ENCODE measurements at places on chromosomes 2 and 18.
A peak's percentile ranks its signal among the peaks of the same experiment; 100 is the strongest.

- DNase-seq = no peak
Measured at GRCh38 chr2:20612925-20613916, 37.7 kb downstream of the HS1BP3 start.

DNA sequence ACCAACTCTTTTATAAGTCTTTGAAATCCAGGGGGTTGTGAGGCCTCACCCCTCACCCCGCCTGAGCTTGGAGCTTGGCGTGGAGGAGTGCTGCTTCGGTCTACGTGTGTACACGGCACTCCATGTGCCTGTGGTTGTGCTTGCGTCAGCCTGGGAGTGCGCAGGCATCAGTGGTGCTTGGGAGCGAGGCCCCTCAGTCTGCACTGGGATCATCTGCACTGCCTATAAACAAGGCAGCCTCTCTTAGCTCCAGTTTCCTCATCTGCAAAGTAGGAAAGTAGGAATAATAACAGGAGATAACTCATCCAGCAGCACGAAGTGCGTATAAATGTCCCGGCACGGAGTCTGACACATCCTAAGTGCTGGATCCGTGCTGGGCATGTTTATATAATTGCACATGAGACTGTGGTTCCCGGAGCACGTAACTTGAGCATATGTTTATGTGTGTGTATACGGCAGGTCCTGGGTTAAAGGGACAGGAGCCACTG is 1.2 kb downstream of the GYPC start:
- peak; percentile 10 for DNase-seq

DNA sequence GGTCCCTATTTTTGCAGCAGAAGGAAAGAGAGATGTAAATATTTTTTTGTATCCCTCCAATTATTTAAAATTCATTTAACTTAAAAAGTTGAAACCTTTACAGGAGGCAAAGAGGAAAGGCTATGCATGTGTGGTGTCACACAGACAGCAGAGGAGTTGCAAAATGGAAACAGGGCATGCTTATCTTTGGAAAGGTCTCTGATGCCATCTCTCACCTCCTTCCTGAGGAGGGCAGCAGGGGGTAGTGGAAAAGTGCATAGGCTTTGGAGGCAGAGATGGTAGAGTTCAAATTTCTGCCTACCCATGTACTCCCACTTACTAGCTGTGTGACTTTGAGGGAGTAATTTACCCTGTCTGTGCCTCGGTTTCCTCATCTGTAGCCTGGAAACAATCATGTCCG is 99.6 kb upstream of the MCFD2 start:
- peak; percentile 31 for DNase-seq

- DNase-seq = no peak
Measured at GRCh38 chr18:54191352-54191751, 33.1 kb downstream of the MBD2 start.

GRCh38 chr2:100588071-100588786 is 25.4 kb downstream of the PDCL3 start:
- DNase-seq = no peak

- no peak for DNase-seq
Measured at GRCh38 chr2:37211212-37211611, 14.9 kb downstream of the CEBPZOS start.

DNA sequence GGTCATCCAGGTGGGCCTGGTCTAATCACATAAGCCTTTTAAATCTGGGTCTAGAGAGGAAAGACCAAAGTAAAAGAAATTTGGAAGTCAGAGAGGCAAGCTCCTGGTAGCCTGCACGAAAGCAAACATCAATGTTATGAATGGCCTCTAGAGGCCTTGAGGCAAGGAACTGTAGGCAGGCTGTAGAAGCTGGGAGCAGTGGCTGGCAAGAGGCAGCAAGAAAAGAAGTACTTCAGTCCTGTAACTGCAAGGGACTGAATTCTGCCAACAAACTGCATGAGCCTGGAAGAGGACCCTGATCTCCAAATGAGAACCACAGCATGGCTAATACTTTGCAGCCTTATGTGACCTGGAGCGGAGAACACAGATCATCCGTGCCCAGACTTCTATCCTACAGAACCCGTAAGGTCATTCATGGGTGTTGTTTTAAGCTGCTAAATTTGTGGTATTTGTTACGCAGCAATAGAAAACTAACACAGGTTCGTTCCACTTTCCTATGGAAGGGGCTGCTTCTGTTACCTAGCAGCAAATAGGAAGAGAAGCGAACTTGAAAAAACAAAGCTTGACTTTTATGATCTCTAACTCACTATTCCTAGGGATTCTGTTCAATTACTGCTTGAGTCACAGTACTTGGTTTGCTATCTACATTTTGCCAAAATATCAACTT is 1.2 kb downstream of the IMMT start:
- no peak for DNase-seq

DNA sequence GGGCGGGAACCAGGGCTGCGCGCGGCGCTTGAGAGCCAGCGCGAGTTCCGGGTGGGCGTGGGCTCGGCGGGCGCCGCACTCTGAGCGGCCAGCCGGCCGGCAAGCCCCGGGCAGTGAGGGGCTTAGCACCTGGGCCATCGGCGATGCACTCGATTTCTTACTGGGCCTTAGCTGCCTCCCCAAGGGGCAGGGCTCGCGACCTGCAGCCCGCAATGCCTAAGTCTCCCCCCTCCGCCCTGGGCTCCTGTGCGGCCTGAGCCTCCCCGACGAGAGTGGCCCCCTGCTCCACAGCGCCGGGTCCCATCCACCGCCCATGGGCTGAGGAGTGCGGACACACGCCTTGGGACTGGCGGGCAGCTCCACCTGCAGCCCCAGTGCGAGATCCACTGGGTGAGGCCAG is 36.5 kb upstream of the MAP2 start:
- DNase-seq = no peak

DNA sequence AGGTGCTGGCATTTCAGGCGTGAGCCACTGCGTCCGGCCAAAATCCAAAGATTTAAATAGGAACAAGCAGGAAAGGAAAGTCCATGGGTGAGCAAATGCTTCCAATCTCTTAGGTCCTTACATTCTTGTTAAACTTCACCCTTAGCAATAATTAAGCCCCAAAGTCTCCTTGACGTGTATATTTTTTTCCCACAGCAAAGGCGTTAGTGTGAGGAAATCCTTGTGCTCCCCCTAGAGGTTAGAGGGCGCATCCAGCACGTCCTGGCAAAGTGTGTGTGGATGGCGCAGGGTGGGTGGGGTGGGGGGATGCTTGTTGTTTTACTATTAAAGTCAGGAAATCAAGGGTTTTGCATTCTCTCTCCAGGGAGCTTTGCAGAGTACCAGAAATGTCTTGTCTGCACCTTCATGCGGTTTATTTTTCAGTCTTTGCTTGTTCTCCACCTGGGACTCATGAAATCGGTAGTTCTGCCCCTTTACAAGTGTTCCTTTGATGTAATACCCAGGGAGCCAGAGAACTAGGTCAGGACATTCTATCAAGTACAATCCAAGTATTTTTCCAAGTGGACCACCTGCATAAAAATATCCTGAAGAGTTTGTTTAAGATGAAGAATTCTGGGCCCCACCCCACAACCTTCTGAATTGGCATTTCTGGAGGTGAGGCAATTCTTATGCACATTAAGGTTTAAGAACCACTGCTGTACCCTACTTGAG is 22.2 kb upstream of the ITSN2 start:
- peak; percentile 41 for DNase-seq

DNA sequence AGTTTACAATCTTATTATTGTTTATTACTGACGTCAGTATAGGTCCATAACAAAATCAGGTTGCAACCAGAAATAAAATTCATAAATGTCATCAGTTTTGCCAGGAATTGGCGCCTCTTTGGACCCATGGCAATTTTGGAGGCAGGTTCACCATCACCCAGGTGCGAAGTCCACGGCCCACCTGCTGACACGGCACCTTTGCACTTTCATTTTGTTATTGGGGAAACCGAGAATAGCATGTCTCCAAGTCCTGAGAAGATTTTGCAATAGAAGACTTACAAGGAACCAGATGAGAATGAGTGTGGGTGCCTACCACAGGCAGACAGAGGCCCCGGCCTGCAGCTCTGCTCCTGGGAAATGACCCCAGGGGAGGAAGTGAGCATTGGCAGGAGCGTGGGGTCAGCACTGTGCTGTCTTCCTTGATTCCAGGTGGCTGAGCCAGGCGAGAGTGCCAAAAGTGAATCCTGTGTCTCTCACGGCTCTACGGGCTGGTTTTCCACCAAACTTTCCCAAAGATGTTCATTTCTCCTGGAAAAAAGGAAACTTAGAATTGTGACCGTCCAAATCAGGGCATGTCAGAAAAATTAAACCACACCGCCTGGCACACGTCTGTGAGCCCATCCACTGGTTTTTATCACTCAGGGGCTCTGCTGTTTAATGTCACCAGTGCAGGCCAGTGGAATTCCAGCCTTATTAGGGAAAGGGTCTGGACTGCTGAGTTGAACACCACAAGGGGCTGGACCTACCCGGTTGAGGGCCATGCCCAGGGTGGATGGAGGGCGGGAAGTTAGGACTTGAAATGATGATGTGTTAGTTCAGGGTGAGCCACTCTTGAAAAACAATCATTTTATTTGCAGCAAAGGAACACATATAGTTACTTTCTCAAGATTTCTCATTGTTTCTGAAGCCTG is 96.5 kb downstream of the PTGR3 start:
- no peak for DNase-seq

DNA sequence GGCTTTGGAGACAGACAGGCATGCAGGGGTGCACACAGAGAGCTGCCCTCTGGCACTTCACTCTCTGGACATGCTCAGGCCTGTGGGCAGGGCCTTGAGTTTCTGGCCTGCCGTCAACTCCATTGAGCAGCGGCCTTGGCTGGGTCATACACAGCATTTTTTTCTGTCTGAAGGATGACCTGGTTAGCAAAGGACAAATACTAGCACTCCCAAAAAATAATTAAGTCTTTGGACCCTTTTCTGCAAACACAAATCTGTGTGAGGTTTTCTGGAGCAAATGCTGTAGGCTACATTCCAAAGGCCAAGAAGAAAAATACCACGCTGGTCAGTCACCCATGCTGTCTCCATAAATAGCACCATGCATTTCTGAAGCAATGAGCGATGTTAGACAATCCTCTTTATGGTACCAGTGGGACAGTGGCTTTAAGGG is 124.7 kb upstream of the CTAGE1 start:
- DNase-seq = no peak

DNA sequence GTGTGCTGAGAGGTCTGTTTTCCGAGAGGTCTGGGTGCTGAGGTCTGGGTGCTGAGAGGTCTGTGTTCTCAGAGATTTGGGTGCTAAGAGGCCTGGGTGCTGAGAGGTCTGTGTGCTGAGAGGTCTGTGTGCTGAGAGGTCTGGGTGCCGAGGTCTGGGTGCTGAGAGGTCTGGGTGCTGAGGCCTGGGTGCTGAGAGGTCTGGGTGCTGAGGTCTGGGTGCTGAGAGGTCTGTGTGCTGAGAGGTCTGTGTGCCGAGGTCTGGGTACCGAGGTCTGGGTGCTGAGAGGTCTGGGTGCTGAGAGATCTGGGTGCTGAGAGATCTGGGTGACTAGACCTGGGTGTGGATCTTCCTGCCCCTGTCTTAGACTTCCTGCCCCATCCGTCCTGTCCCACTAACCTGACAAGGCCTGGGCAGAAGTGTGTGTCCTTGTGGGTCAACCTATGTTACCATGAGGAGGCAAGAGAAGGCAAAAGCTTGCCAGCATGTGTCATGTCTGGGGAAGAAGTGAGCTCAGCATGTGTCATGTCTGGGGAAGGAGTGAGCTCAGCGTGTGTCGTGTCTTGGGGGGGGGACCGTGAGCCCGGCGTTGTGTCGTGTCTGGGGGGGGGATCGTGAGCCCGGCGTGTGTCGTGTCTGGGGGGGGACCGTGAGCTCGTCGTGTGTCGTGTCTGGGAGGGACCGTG is 69.3 kb downstream of the KCNG2 start:
- no peak for DNase-seq

DNA sequence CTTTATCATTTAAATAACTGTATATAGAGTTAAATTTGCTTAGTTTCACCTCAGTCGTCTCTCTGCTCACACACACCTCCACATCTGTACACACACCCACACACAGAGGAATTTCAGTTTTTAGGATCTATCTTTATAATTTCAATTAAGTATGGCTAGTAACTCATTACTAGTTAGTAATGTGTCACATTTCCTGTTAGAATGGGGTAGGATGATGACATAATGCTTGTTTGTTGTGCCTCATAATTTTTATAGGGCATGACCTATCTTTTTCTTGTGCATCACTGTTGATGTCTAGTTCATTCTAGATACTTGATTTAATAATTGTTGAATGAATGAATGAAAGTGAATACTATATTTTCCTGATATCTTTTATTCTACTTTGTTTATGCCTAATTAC is 108.6 kb downstream of the AGPS start:
- DNase-seq = no peak

DNA sequence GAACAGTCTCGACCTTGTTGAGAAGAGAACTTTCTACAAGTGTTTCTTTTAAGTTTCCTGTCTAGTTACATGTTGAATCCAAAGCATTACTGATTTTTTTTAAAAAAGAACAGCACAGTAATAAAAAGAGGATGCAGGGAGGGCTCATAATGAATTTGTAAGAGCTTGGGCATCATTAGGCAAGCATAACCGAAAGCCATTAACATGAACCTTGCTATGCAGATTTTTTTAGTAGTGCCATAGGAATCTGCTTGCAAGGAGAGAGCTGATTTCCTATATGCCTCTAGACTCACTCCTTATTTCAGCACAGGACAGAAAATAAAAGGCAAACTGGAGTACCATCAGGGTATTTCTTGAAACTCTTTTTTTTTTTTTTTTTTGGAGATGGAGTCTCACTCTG is 5.2 kb downstream of the LRRC30 start:
- no peak for DNase-seq

GRCh38 chr2:18284331-18284730 is 276.1 kb downstream of the RDH14 start:
- no peak for DNase-seq

GRCh38 chr2:28633204-28633603 is 118.4 kb upstream of the PPP1CB start:
- no peak for DNase-seq

- no peak for DNase-seq
Measured at GRCh38 chr2:165891345-165891744, 62.2 kb downstream of the TTC21B start.

DNA sequence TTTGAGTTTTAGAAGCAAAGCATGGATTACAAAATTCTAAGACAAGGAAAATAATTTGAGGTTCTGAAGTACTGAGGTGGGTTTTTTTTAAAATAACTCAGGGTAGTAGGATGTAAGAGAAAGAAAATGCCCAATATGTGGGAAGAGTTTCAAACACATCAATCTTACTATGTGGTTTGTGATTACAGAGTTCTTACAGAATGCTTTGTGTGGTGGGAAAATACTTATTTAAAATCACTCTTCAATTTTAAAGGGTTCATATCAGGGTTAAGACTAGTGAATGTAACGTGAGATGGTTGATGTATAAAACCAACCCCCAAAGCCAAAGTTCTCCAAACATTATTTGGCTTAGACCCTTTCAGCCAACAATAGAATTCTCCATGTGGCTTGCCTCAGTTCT is 173.5 kb downstream of the UBE2E3 start:
- no peak for DNase-seq

DNA sequence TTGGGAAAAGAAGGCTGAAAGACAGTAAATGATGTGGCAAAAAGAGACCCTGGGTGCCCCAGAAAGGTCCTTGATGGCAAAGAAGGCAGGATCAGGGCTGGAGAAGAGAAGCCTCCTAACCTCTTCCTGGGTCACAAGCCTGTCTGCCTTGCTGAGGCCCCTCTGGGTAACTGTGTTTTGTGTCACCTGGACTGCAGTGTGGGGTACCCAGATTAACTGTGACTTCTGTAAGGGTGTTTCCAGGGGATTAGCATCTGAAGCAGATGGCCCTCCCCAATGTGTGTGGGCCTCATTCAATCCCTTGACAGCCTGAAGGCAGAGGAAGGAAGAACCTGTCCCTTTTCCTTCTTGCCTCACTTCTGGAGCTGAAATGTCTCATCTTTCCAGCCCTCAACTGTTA is 35.6 kb upstream of the APCDD1 start:
- no peak for DNase-seq
